ENCODE measurements at places on chromosomes 5 and 9.

- no peak for DNase-seq
Measured at GRCh38 chr9:136765041-136765440, 723 bp upstream of the LCN15 start.

DNA sequence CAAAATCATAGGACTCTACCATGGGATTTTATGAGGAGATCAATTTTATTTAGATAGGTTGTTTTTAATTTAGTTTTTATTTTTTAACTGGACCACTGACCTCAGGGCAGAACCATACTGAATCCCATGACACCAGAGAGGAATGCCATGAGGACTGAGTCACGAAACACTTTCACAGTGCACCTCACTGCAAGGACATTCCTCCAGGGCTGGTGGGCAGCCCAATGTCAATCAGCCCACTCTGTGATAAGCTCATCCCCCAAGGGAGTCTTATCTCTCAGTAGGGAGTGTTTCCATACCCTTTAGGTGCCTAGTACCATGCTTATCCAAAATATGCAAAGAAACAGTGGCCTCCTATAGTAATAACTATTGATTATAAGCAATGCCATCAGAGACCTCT, 224.5 kb upstream of the CDH6 start:
- no peak for DNase-seq

GRCh38 chr5:10577371-10578292, 13.8 kb downstream of the ANKRD33B start:
- DNase-seq, result no peak

DNA sequence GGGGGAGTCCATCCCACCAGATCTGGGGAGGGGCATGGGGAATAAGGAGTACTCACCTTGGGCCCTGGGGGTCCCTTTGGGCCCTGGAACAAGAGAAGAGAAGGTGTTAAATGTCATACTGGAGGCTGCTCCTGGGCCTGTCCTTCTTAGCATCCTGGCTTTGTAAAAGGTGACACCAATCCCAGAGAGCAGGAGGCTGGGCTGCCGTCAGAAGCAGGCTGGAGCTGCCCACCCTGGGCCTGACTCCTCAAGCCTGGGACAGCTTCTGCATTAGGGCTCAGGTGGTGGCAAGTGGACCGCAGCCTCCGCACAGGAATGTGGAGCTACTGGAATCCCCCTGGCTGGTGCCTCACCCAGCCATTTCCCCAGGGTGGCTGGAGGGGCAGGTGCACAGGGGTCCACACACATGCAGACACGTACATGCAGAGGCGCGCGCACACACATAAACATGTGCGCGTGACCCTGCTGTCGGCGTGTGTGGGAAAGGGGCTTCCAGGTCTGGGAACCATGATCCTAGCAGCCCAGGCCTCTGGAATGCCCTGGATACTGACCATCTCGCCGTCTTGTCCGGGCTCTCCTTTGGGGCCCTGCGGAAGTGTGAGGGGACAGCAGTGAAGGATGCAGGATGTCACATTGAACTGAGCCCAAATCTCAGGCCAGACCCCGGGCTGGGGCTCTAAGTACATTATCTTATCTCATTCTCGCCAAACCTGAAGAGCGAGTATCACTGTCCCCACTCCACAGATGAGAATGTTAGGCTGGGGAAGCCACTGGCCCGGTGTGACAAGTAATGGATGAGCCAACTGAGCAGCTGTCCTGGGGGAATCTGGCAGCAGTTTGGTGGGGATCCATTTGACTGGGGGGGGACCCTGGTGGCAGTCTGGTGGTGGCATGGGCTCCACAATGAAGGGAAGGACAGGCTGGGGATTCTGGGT, 29.3 kb upstream of the PHYKPL start:
- no peak for DNase-seq

DNA sequence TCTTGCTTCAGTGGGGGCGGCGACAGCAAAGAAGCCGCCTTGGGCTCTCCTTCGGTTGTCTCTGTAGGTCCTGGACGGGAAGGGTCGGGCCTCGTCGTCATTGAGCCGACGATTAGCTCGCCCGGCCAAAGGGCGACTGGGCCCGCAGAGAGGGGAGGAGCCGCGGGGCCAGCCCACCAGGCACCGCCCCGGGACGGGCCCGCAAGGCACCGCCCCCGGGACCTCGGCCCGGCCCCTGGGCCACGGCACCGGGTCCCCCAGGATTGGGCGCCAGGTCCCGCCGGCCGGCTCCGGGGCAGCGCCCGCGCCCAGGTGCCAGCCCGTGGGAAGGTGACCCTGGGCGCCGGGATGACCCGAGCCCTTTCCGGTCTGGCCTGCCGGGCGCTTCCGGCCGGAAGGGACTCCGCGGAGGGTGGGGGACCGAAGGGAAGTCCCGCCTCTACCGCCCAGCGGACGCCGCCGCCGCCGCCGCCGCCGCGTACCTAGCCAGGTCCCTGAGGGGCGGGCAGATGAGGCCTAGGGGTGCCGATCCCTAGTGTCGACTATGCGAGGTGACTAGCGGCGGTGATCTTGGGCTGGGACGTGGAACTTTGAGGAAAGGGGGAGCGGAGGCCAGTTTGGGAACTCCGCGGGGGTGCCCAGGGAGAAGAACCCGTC, at the start of the genes GBA2 and RGP1:
TSS of gene GBA2 (minus strand) at position 371 of the 657 bp plus-strand sequence. CDS start 524 bp downstream, outside the sequence.
TSS of gene RGP1 (plus strand) at position 430 of the 657 bp plus-strand sequence. CDS start 469 bp downstream, outside the sequence.
- peak; percentile 58 for DNase-seq

DNA sequence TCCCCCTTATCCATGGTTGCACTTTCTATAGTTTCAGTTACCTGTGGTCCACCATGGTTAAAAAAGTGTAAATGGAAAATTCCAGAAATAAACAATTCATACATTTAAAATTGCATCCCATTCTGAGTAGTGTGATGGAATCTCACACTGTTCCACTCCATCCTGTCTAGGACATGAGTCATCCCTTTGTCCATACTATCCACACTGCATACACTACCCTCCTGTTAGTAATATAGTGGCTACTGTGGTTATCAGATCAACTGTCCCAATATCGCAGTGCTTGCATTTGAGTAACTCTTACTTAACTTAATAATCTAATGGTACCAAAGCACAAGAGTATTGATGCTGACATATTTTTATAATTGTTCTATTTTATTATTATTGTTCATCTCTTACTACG, 100.7 kb downstream of the RAB3C start:
- no peak for DNase-seq

- DNase-seq, result no peak
Measured at GRCh38 chr5:35214051-35214450, 16.2 kb downstream of the PRLR start.

GRCh38 chr9:135045928-135046738, 41.3 kb upstream of the OLFM1 start:
- no peak for DNase-seq

GRCh38 chr9:38089387-38090165, 20.5 kb upstream of the SHB start:
- no peak for DNase-seq
